Caki2 (cell line): ENCODE measurements at places on chromosomes 3 and 15.

DNA sequence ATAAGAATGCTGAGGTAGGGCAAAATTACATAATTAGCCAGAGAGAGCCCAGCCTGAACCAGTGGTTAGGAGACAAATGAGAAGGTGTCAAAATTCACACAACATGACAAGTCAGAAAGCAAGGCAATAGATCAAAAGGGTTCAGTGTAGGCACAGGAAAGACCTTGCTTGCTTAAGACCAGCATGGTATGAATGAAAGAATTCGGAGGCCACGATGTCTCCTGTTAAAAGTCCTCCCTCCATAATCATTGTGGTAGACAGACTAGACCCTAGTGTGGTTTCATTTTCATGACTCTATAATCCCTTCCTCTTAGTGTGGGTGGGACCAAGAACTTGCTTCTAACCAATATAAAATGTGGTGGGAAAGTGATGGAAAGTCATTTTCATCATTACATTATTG is 98.7 kb upstream of the ANKRD28 start:
- DNase-seq, result no peak

DNA sequence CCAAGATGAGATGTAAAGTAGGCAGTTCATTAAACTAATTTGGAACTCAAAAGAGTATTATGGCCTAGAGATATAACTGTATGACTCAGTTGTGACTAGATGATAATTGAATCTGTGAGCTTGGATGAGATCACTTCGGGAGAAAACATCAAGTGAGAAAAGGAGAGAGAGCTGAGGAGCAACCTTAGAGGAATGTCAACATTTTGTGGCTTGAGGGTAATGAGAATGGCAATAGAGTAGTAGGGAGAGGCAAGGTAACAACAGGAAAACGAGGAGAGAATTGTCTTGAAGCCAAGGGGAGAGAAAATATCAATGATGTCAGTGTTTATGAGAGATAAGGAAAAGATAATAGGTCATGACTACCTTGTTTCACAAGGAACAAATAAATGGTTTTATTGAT is 580.2 kb downstream of the NLGN1 start:
- DNase-seq, result peak; percentile 19

DNA sequence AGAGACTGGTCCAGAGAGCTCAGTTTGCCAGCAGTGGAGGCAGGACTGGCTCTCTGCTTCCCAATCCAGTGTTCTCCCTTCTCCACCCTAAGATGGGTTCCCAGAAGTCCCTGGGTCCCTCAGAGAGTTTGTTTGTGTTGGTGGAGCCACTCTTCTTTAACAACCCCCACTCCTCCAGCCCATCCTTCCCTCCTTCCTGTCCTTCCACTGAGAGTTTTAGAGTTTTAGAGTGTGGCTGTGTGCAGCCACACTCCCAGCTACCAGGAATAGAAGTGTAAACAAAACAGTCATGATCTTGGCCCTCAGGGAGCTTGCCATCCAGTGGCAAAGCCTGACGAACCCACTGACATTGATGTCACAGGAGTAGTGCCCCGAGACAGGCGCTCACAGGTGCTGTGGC is 12.5 kb upstream of the FBLN2 start:
- DNase-seq, result no peak

- DNase-seq, result no peak
These were observed 33.0 kb downstream of the GOLIM4 start for GRCh38 chr3:168062679-168063078.

GRCh38 chr15:42228036-42228435 is 19.9 kb upstream of the VPS39 start:
- DNase-seq, result no peak

DNA sequence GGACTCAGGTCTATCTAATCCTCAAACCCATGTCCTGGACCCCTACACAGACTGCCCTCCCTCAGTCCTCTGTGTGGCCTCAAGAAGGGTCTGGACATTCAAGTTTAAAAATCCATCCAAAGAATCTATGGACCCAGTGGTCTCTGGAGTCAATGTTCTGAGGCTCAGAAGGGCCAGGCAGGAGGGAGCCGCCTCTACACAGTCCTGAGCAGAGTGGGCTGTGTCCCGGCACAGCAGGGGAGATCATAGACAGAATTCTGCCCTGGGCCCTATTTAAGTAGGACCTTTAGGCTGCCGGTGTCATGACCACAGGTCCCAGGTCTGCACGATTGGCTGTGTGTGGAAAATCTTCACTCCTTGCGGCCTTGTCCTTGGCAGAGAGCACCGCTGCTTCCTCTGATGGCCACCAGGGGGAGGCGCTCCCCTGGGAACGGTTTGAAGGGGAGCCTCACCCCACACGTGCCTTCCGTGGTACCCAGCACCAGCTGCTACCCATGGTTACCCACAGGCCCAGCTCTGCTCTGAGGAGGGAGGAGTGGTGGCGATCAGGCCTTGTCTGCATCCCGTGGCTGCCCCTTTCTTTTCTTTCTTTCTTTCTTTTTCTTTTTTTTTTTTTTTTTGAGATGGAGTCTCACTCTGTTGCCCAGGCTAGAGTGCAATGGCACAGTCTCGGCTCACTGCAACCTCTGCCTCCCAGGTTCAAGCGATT is 37.9 kb downstream of the CHRD start:
- peak; percentile 42 for DNase-seq

- DNase-seq, result no peak
These were observed 346.1 kb downstream of the SI start for GRCh38 chr3:164732166-164732565.

DNA sequence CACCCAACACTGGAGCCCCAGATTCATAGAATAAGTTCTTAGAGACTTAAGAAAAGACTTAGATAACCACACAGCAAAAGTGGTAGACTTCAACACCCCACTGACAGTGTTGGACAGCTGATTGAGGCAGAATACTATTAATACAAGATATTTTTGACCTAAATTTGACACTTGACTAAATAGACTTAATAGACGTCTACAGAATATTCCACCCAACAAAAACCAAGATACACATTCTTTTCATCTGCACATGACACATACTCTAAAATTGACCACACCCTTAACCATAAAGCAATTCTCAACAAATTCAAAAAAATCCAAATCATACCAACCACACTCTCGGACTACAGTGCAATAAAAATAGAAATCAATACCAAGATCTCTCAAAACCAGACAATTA is 179.8 kb upstream of the TPM1 start:
- DNase-seq, result no peak

DNA sequence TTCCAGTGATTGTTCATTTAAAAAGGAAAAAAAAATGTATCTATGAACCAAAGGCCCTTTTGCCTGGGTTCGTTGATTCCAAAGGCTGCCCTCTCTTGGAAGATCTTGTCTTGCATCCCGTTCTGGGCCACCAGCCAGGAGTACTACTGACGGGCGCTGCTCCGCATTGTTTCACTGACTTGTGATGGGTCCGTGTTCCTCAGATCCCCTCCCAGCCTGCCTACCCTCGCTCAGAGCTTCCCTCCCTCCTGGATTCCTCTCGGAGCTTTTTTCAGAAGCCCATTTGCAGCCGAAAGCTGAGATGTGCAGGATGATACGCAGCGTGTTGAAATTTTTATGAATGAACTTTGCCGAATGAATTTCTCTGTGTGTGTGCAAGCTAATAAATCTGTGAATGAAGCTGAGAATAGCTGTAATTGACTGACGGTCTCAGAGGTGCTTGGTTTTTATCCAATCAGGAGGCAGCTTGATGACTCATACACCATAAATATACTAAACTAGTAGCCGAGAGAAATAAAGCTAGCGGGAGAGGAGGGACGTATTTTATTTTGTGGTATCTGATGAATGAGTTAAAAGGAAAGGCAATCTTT is at the start of gene SHC4:
SHC4 (minus strand) TSS at position 396 of the 590 bp plus-strand sequence. CDS start 904 bp downstream, outside the sequence.
- peak; percentile 75 for DNase-seq

DNA sequence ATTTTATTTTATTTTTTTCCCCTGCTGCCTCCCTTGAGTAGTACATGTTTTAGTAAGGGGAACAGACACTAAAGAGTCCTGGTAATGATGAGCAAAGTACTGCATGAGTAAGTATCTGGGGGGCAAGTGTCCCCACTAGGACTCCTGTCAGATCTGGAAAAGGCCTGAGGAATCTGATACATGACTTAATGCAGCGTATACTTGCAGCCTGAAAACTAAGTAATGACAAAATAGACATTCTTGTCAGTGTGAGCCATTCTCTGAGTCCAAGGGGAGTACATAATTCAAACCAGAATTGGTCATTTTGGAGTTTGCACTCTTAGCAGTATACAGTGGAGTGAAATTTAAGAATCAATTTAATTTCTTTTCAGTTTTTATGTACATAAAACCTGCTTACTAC is 27.5 kb downstream of the NXPE3 start:
- DNase-seq, result no peak

GRCh38 chr3:150110097-150110496 is 139.4 kb upstream of the PFN2 start:
- DNase-seq, result no peak
